Inflammatory macrophage treated with lipopolysaccharide for 1 hour (primary cell): ENCODE measurements at places on chromosomes 11 and 22.

- DNase-seq = no peak
Measured at GRCh38 chr11:1987024-1987423, 10.6 kb downstream of the H19 start.

DNA sequence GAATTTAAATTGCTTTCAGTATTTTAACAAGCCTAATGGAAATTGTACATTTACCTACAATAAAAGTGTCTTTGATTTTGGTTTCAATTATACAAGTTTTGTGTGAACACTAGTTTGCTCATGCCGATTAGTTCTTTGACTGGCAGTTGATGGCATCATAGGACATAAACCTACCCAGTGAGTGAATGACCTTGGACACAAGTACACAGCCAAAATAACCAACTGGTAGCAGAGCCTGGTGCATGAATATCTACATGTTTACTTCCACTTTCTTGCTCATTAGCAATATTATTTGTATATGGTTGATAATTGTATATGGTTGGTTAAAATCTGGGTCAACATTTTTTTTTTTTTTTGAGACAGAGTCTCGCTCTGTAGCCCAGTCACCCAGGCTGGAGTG lies 37.8 kb downstream of the STIM1 start:
- DNase-seq = no peak

DNA sequence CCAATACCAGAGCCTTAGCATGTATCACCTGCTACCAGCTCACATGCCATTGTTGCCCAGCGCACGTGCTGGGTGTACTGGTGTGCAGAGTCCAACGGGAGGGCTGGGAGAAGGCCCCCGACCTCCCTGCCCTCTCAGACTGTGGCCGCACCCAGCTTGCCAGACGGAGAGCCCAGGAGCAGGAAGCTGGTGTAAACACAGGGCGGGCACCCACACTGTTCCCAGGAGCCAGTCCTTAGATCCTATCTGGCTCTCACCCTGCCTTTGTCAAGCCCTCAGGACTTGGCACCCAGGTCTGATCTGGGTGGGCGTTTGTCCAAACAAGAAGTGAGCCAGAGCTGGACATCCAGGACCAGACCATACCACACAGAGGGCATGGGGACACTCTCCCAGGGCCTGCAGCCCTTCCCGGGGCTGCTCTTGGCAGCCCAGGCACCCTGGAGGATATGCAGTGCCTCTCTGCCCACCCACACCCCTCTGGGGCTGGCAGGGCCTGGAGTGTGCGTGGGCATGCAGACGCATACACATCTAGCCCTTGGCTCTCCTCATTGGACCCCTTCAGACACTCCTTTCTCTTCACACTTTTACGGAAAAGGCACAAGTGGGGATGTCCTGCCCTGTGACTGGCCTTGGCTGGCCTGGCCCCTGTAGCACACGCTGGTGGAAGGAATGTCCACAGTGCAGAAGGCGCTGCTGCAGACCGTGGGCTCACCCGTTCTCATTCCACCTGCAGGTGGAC lies 19.9 kb upstream of the CLDN5 start:
- no peak for DNase-seq

DNA sequence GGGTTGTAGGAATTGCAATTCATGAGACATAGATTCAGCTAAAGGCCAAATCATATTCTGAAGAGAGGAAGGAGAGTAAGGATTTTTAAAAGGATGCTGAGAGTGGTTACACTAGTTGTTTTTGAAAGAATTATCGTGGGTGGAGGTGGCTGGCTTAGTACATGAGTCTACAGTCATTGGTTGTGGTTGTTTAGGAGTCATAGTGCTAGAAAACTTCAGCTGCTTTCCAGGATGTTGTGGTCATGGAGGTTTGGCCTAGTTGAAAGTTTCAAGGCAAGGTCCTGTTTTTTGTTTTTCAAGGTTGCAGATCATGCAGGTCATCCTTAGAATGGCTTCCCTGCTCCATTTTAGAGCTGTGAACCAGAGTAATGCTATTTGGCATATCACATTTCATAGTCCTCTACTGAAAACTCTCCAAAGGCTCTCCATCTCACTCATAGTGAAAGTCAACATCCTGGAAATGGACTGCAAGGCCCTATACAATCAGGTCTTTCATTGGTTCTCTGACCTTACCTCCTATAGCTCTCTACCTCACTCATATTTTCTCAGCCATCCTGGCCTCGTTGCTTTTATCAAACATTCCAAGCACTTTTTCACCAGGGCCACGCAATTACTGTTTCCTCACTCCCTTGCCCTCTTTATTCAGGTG lies 26.1 kb upstream of the ZBTB44 start:
- DNase-seq = no peak

GRCh38 chr11:6828103-6828502 lies 17.4 kb upstream of the OR10A5 start:
- no peak for DNase-seq

DNA sequence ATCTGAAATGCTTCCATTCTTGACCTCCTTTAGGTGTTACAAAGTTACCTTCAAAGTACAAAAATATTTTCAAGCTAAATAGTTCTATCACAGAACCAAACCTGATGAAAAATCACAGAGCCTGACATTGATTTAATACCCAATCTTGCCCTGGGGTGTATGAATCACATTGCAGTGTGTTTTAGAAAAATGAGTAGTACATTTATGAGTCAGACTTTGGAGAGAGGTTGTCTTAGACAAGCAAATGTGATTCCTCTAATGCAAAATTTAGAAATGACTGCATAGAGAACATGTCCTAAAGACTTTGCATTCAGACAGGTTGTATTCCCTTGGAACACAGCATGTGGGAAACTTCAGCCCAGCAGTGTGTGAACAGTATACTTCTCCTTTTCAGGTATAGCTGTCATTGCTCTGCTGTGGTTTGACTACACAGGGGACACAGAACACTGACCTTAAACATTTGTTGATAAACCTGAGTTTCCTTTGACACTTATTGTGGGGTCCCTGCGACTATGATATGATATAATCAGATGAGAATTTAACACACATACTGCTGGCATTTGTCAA lies 972.1 kb downstream of the JRKL start:
- DNase-seq = no peak

DNA sequence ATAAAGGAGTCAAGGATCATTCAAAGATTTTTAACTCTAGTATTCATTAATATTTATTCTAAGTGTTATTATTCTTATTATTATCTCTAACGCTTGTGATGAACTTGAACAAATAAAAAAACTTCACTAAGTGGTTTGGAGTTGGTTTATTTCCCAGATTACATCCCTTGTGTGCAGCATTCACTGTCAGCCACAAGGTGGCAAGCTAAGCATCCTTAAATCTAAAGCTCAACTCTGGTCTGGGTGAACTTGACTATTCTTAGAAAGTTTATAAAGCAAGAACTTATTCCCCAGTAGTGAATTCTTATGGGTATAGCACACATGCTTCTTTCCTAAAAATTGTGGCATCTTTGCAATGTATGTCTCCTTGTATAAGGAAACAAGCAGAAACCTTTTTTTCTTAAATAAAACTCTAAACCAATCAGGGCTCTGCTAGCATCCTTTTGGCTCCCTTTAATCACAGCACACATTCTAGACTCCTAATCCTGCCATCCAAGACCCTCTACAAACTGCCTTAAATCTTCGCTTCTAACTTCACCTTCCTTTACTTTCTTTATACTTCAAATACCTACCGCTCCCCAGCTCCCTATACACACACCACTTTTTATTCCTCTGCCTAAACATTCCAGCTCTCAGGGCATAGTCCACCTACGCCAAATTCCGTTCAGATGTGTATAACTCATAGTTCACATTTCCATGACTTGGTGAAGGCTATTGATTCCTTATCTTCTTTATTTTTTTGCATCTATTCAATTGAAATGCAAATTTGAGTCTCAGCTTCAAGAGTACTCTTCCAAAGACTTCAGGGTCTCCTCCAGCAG lies 1068.8 kb downstream of the DLG2 start:
- DNase-seq = peak; percentile 14

- DNase-seq = no peak
Measured at GRCh38 chr11:64842851-64843685, 1.4 kb downstream of the CDC42BPG start.

DNA sequence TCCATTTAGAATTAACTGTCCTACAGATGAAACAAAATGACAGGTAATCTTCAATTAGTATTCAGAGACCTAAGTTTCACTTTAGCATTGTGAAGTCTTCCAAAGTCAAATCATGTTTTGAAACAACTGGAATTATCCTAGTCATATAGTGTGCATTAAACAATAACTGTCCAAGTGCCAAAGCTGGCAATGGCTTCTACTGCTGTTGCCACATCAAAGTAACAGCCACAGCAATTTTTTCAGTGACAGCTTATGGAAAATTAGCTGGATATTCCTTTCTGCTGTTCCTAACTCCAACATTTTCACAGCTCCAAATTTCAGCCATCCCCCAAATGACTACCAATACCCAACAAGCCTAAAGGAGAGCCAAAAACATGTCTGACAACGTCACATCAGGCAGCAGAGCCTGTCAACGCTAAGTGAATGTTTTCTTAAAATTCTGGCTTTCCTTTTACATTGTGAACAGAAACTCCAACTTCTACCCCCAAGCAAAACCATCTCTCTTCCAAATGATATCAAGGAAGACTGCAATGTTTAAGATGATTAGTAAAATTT lies 45.3 kb upstream of the CCDC34 start:
- no peak for DNase-seq

- DNase-seq = no peak
Measured at GRCh38 chr11:2980168-2980840, 11.8 kb downstream of the NAP1L4 start.

DNA sequence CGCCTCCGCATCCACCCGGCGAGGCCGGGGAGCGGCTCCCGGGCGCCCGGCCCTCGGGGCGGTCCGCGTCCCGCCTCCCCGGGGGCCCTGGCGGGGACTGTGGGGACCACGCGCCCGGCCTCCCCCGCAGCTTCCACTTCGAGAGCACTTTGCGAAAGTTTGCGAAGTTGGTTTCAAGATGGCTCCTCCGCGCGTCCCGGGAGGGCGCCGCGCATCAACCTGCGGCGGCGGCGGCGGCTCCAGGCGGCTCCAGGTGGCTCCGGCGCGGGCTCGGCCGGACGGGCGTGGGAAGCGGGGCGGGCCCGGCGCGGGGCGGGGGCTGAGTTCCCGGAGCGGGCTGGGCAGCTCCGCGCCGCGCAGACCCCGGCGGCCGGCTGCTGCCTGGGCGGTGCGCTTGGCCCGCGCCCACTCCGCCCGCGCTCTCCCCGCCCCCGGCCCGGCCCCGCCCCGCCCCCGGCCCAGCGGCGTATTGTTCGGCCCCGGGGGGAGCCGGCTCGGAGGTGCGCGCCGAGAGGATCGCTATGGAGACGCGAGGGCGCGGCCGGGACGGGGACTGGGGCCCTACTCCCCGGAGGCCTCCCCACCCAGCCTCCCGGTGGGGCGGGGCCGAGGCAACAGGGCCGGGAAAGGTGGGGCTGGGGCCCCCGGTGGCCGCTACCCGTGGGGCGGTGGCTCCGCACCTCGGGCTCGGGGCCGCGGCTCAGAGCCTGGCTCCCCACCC lies at the start of gene CELSR1:
Gene CELSR1, minus strand, starts transcription at position 396 of the 721 bp plus-strand sequence. CDS start 450 bp downstream, outside the sequence.
- peak; percentile 51 for DNase-seq

DNA sequence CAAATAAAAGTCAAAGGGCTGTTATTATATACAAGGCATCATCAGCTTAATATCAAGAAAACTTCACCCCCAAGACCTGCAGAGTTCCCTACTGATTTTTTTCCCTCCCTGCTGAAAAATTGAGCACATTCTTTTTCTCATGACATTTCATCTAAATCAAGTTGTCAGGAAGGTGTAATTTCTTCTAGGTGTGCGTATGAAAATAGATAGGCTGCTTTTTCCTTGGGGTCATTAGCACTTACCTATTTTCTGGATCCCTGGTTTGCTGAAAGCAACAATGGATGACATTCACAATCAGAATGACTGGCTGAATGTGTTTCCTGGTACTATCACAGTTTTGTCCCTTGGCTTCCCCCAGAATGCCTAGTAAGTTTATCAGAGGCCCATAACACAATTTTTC lies 225.0 kb upstream of the KIRREL3 start:
- DNase-seq = no peak

- no peak for DNase-seq
Measured at GRCh38 chr22:19042285-19043120, 79.7 kb downstream of the DGCR2 start.

DNA sequence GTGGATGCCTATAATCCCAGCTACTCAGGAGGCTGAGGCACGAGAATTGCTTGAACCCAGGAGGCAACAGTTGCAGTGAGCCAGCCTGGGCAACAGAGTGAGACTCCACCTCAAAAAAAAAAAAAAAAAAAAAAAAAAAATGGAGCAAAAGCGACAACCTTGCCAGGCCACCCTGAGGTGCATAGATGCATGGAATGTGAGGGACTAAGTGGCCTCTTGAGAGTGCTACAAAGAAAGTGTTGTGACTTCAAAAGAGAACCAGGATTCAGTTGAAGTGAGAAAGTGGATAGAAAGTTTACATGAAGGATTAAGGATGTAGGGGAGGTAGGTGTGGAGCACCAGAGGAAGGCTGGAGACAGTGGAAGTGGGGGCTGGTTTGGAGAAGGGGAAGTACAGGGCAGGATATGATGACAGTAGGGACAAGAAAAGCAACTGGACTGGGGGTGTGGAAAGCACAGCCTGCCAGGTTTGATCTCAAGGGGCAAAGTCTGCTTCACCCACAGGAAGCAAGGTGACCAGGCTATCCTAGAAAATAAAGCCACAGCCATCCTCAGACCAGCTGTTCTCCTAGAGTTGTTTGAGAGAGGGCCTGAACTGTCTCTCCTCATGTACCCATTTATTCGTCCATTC lies 36.0 kb upstream of the OLFML1 start:
- DNase-seq = peak; percentile 48

- DNase-seq = no peak
Measured at GRCh38 chr11:35166369-35167360, 27.7 kb downstream of the CD44 start.

- DNase-seq = no peak
Measured at GRCh38 chr11:2583605-2583958, 116.2 kb downstream of the KCNQ1OT1 start.

- no peak for DNase-seq
Measured at GRCh38 chr11:17046690-17047089, 30.8 kb downstream of the RPS13 start.

DNA sequence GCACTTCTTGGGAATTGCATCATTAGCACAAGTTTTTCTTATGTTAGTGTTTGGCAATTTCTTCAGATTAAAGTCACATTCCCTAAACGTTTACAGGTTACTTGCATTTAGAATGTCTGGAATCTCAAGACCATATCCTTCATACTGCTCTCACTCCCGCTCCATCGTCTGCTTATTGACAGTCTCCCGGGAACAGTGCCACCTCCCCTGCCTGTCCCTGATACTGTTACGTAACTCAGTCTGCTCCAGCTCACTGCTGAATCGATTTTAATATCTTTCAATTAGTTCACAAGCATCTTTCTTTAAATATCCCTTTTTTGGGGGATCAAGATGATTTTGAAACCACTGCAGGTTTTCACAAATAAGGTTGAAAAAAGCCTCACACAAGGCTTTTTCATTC lies 48.2 kb downstream of the GLYATL2 start:
- no peak for DNase-seq
